Tibial nerve (tissue), 4 donors: ENCODE measurements at places on chromosomes 12 and 14.

DNA sequence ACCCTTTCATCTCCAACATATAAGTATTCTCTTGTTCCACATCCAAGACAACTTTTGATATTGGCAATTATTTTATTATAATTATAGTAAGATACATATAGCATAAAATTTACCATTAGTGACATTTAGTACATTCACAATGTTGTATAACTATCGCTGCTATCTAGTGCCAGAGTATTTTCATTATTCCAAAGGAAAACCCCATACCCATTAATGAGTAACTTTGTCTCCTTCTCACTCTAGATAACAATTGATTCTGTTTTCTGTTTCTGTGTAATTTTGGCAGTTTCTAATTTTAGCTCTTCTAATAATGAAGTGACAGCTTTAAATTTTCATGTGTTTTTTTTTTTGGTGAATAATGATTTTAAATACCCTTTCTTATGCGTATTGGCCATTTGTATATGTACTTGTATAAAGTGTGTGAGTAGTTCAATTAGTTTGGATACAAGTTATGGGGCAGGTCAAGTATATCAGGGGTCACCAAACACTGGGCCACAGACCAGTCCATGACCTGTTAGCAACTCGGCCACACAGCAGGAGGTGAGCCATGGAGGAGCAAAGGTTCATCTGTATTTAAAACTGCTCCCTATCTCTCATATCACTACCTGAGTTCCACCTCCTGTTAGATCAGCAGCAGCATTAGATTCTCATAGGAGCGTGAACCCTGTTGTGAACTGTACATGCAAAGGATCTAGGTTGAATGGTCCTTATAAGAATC lies 97.2 kb upstream of the SYT1 start:
- no peak for DNase-seq

GRCh38 chr12:116726694-116727093 lies 11.2 kb downstream of the SPRING1 start:
- no peak for DNase-seq

- no peak for DNase-seq
Measured at GRCh38 chr14:82124511-82124910, 590.9 kb upstream of the SEL1L start.

DNA sequence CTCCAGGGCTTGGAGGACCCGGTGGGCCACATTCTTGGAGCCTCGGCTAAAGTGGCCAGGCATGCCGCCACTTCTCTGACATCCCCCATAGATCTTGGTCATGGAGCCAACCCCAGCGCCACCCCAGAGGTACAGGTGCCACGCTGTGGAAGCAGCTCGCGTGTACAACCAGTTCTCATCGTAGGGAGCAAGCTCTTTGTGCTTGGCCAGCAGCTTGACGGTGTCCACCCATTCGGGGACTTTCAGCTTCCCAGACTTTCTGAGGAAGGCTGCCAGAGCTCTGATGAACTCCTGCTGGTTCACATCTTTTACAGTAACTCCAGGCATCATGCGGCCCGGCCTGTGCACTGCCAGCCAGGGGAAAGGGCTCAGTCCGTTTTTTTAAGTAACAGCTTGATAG lies 29.3 kb upstream of the EAPP start:
- no peak for DNase-seq

DNA sequence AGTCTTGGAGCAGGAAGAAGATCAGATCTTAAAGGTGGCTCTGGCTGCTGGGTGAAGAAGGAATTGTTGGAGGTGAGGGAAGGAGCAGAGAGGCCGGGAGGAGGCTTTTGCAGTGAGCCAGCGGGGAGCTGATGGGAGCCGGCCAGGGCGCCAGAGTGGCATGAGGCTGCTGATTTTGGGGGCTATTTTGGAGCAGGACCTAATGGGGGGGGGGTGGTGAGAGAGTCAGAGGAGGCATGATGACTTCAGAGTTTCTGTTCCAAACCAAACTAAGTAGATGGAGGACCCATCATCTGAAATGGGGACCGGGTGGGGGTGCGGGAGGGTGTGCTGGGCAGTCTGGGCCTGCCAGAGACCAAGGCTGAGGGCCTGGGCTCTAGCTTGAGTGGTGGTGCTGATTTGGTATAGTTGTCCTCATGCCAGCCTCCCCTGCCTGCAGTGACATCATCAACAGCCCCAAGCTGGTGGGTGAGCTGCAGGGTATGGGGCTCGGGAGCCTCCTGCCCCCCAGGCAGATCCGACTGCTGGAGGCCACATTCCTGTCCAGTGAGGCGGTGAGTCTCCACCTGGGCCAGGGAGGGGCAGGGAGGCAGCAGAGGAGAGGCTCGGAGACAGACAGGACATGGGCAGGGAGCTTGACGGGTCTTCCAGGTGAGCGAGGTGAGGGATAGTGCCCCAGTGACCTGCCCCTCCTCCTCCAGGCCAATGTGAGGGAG lies 6.2 kb downstream of the TNFAIP2 start:
- no peak for DNase-seq

- no peak for DNase-seq
Measured at GRCh38 chr14:56154321-56154720, 36.1 kb downstream of the PELI2 start.
